ENCODE measurements at places on chromosomes 11 and 22. TPM values are rescaled to one million over a fixed set of nuclear protein-coding genes. Genes with fewer than 3 reads are reported as not detected.

GRCh38 chr11:65789230-65790103 lies 2.6 kb downstream of the OVOL1 start:
- no peaks in the 10 kb centered on the region for H3K27me3 ChIP-seq
- peak overlapping the region; percentile 92 for H3K4me3 ChIP-seq
- H3K36me3 ChIP-seq, result peaks cover 5% of the 10 kb centered on the region
- H3K4me1 ChIP-seq, result peaks cover 71% of the 10 kb centered on the region

- DNase-seq, result no peak
- no peaks in the 10 kb centered on the region for H3K36me3 ChIP-seq
- H3K27me3 ChIP-seq, result no peaks in the 10 kb centered on the region
- no peak overlapping the region for H3K27ac ChIP-seq
- H3K4me3 ChIP-seq, result no peak overlapping the region
- H3K4me1 ChIP-seq, result peaks cover 21% of the 10 kb centered on the region
Observed at GRCh38 chr11:11971906-11972547, 36.4 kb downstream of the DKK3 start.

The SCGB1A1 gene
- not detected for total RNA-seq

DNA sequence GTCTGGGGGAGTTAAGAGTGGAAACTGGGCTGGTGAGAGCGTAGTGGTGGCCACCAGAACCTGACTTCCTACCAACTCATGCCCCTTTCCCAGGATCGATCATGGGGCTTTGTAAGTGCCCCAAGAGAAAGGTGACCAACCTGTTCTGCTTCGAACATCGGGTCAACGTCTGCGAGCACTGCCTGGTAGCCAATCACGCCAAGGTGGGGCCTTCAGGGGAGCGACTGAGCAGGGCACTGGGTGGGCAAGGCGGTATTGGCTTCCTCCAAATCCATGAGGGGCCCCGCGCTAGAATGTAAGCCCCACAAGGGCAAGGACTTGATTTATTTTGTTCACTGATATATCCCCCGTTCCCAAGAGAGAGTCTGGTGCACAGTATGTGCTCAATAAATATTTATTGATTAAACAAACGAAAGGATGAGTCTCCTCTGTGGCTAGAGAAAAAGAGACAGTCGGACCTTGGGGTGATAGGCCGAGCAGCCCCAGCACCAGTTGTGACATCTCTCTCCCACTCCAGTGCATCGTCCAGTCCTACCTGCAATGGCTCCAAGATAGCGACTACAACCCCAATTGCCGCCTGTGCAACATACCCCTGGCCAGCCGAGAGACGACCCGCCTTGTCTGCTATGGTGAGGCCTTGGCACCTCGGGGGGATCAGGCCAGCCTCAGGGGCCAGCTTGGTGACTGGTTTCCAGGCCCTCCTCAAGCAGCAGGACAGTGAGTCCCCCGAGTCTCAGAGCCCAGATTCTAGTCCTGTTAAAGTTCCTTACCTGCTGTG lies 765 bp downstream of the ZFPL1 start:
- H3K27me3 ChIP-seq, result no peaks in the 10 kb centered on the region
- no peak for DNase-seq
- H3K36me3 ChIP-seq, result peaks cover 30% of the 10 kb centered on the region

The KRTAP5-1 gene
- not detected for total RNA-seq

DNA sequence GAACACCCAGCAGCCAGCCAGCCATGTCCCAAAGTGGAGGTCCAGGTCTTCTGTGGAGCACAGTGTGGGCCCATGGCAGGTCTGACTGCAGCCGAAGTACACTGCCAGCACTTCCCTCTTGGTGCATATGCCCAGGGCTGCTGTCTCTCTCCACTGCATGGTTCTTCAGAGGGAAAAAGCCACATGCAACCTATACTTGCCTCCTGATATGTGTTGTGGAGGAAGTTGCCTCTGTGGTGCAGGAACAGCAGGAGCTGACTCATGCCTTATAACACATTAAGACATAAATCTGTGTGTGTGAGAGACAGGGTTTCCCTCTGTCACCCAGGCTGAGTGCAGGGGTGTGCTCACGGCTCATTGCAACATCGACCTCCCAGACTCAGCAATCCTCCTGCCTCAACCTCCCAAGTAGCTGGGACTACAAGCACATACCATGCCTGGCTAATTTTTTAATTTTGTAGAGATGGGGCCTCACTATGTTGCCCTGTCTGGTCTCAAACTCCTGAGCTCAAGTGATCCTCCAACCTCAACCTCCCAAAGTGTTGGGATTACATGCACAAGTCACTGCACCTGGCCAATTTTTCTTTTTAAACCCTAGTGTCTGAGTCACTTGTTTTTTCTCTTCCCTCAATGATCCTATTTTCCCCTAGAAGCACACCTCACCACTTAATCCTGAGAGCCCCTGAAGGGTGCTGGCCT lies 98.8 kb downstream of the MPPED2 start:
- no peak overlapping the region for H3K4me3 ChIP-seq
- no peaks in the 10 kb centered on the region for H3K4me1 ChIP-seq
- H3K27ac ChIP-seq, result no peak overlapping the region

GRCh38 chr11:77524539-77524938 lies 50.6 kb upstream of the PAK1 start:
- H3K36me3 ChIP-seq, result no peaks in the 10 kb centered on the region
- H3K27me3 ChIP-seq, result no peaks in the 10 kb centered on the region
- DNase-seq, result no peak
- no peak overlapping the region for H3K27ac ChIP-seq
- no peaks in the 10 kb centered on the region for H3K4me1 ChIP-seq
- H3K4me3 ChIP-seq, result no peak overlapping the region

The ARHGAP20 gene
- total RNA-seq, result not detected

DNA sequence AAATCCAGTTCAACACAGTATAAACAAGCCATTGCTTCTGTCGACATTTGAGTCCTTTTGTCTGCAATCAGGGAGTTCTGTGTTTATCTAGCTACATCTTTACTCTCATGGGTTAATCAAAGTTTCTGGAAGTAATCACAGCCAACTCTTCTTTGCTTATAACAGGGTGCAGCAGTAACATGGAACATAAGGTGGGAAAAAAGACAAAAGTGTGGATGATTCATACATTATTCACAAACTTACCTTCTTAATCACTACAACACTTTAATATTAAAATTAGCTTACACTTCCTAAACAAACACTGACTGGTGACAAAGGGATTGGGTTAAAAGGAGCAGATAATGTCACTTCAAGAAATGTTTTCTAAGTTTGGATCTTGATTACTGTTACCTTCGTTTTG lies 44.7 kb downstream of the SNX19 start:
- no peak overlapping the region for H3K27ac ChIP-seq
- peaks cover 30% of the 10 kb centered on the region for H3K4me1 ChIP-seq
- no peak for DNase-seq

The MS4A15 gene
- total RNA-seq, result not detected

Measured in PC-3 (cell line).